Stimulated activated CD8-positive, alpha-beta memory T cell treated with anti-CD3 and anti-CD28 coated beads, Interleukin-4, amount 100 ng/mL, for 48 hours (primary cell): ENCODE measurements at places on chromosomes 1 and 21.

GRCh38 chr1:12478612-12478985 lies 139.4 kb downstream of the DHRS3 start:
- DNase-seq, result peak; percentile 48

- DNase-seq, result no peak
These were observed 130.0 kb downstream of the PROX1 start for GRCh38 chr1:214117780-214118179.

DNA sequence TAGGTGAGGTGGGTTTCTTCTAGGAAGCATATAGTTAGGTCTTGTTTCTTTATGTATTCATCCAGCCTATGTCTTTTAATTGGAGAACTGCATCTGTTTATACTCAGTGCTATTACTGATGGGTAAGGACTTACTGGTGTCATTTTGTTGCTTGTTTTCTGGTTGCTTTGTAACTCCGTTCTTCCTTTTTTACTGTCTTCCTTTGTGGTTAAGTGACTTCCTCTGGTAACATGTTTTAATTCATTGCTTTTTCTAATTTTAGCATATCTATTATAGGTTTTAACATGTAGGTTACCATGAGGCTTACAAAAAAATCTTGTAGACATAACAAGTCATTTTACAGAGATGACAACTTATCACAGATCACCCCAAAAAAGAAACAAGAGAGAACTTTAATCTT lies 160.8 kb downstream of the VAV3 start:
- no peak for DNase-seq

- no peak for DNase-seq
These were observed 10.1 kb upstream of the GORAB start for GRCh38 chr1:170521818-170522217.

DNA sequence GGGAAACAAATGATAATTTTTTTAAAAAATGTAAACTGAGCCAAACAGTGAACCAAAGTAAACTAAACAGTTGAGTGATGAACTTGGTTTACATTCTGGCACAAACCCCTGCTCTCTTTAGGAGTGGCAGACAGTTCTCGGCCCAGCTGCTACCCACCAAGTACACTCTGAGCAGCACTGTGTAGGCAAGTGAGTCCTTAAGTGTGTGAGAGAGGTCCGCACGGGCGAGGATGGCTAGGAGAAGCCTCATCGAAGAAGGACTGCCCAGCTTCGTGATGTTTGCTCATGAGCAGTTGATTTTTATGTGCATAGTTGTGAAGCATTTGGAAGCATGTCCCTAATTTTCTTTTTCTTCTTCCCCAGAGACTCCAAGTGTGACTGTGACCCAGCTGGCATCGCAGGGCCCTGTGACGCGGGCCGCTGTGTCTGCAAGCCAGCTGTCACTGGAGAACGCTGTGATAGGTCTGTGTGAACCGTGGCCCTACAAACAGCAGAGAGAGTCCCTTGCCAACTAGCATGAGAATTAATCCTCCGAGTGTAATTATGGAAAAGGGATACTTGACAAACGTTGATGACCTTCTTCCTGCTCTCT lies 32.1 kb downstream of the LAMC2 start:
- no peak for DNase-seq

DNA sequence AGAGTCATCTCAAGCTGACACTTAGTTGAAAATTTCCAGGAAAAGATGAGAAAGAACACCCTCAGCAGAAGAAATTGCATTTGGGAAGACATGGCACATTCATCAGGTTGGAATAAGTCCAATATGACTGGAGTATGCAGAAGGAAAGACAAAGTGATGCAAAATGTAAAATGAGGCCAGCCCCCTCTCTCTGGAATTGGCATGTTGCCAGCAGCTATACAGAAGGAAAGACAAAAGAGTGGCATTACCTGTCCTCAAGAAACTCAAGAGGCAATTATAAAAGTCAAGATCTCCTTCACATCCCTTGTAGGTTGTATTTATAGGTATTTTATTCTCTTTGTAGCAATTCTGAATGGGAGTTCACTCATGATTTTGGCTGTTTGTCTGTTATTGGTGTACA lies 426.3 kb downstream of the AGBL4 start:
- DNase-seq, result no peak

GRCh38 chr1:170800812-170801211 lies 134.5 kb upstream of the MROH9 start:
- no peak for DNase-seq

GRCh38 chr1:12174924-12175810 lies 8.4 kb downstream of the TNFRSF1B start:
- DNase-seq, result no peak

- no peak for DNase-seq
These were observed 48.9 kb upstream of the DIP2A start for GRCh38 chr21:46409641-46410406.

DNA sequence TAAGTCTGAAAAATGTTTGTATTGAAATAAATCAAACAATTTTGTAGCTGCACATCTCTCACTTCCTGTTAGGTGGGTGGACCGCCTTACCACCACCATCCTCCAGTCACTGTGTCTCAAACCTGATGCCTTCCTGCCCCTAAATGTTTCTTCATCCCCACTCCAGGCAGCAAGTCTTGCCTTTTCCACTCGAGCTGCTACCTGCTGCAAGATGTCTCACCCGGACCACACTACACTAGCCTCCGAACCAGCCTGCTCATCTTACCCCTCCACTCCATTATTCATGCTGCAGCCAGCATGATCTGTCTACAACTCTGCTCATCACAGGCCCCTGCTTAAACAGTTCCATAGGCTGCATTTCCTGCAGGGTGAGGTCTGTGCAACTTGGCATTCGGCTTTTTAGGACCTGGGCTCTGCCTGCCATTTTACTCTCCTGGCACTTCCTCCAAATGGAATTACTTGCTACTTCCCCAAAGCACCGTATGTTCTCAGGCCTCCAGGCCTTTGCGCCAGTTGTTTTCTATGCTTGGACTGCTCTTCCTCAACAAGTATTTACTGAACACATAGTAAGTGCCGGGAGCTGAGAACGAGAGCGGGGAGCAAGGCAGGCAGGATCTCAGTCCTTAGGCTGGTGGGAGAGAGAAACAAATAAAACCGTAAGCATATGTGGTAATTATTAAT lies 5.2 kb upstream of the SF3A3 start:
- no peak for DNase-seq
